ENCODE measurements at places on chromosomes 5 and 9.

DNA sequence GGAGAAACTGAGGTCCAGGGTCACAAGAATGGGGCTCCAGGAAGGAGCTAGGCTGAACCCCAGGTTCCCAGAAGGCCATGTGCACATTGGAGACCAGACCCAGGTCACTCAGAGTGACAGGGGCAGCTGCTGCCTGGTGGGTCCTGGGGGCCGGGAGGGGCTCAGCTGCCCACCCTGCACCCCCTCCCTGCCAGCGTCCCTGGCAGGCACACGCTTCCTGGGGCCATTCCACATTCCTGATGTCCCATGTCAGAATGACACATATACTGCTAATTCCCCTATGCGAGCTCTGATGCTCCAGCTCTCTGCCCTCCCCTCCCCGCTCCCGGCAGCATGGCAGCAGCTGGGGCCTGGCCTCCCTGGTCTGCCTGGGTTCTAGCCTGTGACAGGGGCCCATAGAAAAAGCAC is 14.0 kb downstream of the FGFR4 start:
- no peak for DNase-seq

- DNase-seq, result no peak
Observed at GRCh38 chr5:165108809-165109208, 1603.4 kb downstream of the MAT2B start.

DNA sequence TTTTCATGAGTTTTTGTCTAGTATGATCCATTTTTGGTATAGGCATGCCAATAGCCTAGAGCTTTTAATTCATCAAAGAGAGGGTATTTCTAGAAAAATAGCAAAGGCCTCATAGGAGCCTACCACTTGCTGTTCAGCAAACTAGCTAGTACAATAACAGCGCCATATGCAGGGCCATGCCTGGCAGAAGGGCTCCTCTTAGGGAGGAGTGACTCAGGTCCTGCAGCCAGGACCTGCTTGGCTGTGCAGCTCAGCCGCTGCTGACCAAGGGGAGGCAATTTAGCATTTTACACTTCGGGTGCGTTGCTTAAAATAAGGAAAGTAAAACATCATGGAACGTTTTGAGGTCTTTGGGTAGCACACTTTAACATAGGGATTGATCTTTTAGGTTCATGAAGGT is 100.6 kb downstream of the TRIO start:
- DNase-seq, result no peak

DNA sequence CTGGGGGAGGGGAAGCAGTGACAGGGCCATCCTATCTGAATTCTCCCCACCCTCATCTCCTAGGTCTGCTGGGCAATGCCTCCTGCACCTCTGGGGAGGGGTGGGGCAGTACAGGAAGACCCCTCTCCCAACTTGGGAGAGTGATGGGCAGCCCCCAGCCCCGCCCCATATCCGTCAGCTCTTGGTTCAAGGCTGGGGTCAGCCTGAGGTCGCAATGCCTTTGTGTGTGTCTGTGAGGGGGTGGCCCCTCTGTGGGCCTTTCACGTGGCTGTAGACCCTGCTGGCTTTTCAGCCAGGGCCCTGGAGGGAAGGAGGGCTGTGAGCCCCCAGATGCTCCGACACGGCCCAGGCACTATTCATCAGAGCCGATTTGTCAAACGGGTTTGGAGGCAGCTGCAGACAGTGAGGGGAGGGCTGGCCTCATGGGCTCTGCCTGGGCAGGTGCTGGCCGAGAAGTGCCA is 49.5 kb upstream of the RNU6ATAC start:
- DNase-seq, result no peak

DNA sequence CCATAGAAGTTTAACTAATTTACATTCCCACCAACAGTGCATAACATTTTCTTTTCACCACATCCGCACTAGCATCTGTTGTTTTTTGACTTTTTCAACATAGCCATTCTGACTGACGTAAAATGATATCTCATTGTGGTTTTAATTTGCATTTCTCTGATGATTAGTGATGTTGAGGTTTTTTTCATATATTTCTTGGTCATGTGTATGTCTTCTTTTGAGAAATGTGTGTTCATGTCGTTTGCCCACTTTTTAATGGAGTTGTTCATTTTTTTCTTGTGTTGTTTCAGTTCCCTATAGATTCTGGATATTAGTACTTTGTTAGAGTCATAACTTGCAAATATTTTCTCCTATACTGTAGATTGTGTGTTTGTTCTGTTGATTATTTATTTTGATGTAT is 163.4 kb downstream of the FER start:
- DNase-seq, result no peak

GRCh38 chr5:141941779-141942178 is 16.2 kb downstream of the PCDH12 start:
- DNase-seq, result no peak
